Hepatocyte (in vitro differentiated cells): ENCODE measurements at places on chromosomes 5 and 9. TPM values are rescaled to one million over a fixed set of nuclear protein-coding genes. Genes with fewer than 3 reads are reported as not detected.
A peak's percentile ranks its signal among the peaks of the same experiment; 100 is the strongest.

GRCh38 chr5:11760934-11761603 lies 143.2 kb downstream of the CTNND2 start:
- no peak for DNase-seq

DNA sequence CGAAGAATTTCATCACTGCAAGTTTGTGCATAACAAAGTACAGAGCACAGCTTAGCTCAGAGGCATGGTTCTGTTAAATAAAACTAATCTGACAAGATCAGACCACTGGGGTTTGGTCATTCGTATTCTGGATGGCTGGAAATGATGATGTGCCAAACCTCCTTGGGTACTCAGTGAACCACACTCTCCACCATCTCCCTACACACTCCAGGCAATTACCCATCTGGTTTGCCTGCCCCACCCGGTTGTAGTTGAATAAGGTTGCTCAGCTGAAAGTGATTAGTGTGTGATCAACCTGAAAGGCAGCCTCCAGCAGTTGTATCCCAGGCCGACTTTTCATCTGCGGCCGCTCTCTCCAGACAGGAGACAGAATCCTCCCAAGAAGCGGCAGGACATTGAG lies 371.4 kb downstream of the TLE1 start:
- no peak for DNase-seq

GRCh38 chr5:140794595-140795258 lies at the start of gene PCDHA2:
PCDHA2 (plus strand) TSS chr5:140794852.
- peak; percentile 65 for DNase-seq

- DNase-seq = no peak
Measured at GRCh38 chr9:116380496-116380995, 227.0 kb downstream of the PAPPA start.

DNA sequence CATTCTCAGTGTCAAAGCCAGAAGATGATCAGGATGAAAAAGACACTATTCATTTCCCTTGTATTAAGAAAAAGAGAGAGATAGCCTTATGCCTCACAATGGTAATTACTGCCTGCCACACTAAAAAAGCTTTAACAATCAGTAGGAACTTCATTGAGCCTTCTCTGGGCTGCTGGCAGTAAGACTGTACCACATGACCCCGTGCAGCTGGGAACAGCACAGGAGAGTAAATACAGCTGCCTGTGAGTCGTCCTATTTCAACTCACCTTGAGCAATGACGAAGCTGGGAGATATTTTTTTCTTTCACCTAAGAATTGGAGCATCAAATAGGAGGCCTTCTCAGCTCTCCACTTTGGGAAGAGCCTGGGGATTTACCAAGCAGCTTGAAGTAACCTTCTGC lies 316.3 kb downstream of the GABRB2 start:
- DNase-seq = peak; percentile 72

DNA sequence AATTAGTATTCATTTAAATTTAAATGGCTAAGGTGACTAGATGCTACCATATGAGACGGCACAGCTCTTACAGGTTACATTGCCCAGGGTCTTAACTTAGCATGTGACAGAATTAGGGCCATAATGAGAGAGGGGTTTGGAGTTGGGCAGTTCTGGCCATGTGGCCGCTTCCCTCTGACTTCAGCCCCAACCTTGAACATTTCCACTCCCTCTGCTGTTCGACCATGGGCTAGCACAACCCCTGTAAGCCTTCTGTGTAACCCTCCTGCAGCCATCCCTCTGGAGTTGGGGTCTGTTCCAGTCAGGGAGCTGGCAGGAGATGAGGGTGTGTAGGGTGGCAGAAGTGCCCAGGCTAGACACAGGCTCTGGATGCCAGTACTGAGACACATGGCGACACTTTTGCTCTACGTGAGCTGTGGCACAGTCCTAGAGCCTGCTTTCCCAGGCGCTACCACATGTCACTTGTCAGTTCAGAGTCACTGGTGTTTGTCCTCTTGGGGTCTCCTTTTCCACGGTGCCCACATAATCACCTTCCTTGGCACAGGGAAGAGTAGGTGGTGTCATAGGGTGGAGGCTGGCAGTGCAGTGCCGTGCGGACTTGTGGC lies 128.7 kb upstream of the PITX1 start:
- no peak for DNase-seq

DNA sequence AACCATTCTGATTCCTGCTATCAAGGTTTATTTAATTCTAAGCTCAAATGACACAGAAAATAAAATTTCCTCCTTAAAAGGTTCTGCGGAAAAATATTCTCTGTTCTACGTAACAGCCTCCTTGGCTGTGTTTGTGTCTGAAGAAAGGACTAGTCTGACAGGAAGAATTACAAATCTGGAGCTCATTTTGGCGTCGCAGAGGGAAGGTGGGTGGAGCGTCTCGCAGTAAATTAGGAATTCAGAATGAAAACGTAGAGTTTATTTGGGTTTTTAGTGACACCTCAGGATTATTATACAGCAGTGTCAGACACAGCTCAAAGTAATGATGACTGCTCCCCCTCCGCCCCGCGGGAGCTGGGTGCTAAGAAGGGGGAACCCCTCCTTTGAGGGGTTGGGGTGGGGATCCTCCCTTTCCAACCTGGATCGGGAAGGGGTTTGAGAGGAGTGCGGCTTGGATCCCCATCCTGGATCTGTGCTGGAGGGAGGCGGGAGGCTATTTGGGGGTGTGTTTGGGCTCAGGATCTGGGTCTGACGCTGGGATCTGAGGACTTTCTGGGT lies 933 bp upstream of the TGFBR1 start:
- DNase-seq = peak; percentile 27

GRCh38 chr9:92696619-92697018 lies 26.7 kb upstream of the IPPK start:
- no peak for DNase-seq

DNA sequence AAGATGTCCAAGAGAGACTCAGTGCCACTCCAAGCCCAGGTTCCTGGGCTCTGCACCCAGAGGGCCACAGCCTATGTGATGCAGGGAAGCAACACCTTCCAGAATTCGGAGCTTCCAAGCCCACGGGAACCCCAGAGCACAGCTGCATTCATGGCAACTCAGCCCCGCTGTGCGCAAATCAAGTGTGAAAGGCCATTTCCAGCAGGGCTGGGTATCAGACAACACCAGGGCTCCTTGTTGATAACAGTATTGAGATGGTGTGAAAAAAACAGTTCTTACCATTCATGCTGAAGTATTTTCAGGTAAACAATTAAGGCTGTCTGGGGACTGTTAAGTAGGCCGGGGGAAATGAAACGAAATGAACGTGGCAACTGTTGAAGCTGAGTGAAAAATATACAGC lies 10.1 kb downstream of the ROR2 start:
- DNase-seq = no peak

AQP3 gene
- polyA plus RNA-seq = 99.3 and 123 TPM in 2 replicates

ODF2 gene
- polyA plus RNA-seq = 18.4 and 25.4 TPM in 2 replicates

DND1 gene
- 0.52 and 0.85 TPM in 2 replicates for polyA plus RNA-seq

DNA sequence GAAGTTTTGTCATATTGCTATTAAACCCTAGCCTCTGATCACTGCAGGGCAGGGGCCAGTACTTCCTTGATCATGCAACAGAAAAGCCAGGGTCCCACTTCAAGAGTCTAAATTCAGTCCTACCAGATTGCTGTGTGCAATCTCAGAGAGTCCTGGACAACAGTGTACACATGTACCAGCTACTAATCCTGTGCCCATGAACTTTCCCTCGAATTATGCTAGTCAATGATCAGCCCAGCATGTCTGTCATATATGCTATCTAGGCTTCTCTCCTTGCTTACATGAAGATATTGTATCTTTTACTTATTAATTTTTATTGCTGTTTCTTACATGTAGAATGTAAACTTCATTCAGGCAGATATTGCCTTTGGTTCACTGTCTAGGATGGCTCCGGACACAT lies 367.0 kb downstream of the NTRK2 start:
- DNase-seq = peak; percentile 16

PCA3 gene
- polyA plus RNA-seq = 0.15 TPM in 1 of 2 replicates, not detected in the other

GRCh38 chr9:73118286-73118685 lies 33.4 kb upstream of the ANXA1 start:
- DNase-seq = no peak

DNA sequence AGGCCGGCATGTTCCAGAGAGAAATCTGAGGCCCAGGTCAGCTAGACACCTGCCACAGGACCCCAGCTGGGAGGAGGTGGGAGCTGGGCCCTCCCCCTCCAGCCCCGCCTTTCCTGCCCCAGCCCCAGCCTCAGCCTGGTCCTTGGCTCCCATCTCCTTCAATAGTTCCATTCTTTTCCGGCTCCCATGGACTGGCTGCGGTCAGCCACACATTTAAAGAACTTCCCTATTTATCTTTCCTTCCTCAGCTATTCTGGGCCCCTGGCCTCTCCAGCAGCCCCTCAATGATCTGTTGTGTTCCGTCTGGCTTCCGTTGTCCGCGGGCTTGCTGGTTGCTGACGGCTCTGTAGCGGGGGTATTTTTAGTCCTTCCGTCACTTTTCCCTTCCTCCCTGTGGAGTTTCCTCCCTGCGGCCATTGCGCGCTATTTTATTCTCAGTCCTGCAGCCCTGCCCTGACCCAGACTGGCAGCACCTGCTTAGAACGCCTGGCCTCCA lies 73.8 kb downstream of the AMBP start:
- DNase-seq = no peak

GRCh38 chr5:82421119-82421518 lies 143.0 kb upstream of the RPS23 start:
- no peak for DNase-seq

DNA sequence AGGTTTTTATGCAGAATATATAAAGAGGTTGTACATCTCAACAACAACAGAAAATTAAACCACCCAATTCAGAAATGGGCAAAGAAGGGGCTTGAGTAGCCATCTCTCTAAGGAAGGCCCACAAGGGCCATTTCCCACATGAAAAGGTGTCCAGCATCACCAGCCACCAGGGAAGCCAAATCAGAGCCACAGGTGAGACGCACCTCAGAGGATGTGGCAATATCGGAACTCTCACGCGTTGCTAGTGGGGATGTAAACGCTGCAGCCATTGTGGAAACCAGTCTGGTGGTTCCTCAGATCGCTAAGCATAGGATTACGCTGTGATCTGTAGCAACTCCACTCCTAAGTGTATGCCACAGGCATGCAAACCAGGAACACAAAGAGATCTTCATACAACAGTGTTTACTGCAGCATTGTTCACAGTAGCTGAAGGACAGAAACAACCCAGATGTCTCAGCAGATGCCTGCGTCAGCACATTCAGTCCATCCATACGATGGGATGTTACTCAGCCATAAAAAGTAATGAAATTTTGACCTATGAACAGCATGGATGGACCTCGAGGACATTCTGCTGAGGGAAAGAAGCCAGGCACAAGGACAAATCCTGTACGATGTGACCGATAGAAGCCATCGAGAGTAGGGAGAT lies 84.3 kb upstream of the CACNA1B start:
- DNase-seq = no peak
